ENCODE measurements at places on chromosomes 3 and 15.

DNA sequence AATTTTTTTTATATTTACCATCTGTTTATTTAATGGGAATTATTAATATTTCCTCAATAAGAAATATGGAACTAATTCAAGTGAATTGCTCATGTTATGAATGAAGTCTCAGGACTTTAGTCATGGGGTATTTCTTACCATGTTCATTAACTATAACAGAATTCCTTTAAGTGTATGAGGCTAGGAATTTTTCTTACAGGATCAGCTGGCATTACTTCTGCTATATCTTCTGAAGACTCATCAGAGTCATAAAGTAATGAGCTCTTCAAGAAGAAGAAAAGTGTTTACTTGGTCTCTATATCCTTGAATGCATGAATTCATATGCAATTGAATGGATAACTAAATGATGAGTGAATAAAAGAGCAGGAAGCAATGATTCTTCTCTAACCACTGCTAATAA lies 486.8 kb upstream of the THBS1 start:
- no peak for DNase-seq

- DNase-seq = no peak
Observed at GRCh38 chr3:4856136-4856535, 123.1 kb upstream of the BHLHE40 start.

DNA sequence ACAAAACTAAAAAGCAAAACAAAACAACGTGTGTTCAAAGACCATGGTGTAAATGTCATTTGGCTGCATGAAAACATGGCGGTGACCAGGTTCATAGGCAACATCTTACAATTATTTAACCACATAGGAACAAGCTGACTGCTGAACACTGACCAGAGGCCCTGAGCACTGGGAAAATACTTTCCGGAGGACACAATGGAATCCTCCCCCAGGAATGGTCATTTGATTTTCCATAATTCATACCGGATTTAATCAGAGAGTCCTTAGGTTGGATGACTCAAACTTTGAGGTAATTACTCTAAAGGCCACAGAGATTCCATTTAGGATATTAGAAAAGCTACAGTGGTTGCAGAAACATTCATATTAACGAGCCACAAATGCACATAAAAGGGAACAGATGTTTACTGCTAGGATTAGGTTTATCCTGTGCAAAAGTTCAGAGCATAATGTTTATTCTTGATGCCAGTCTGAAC lies 254.7 kb downstream of the NR1D2 start:
- DNase-seq = no peak

GRCh38 chr3:161395115-161396012 lies 24.0 kb upstream of the SPTSSB start:
- no peak for DNase-seq

GRCh38 chr3:21795152-21795837 lies 44.3 kb upstream of the ZNF385D start:
- no peak for DNase-seq

DNA sequence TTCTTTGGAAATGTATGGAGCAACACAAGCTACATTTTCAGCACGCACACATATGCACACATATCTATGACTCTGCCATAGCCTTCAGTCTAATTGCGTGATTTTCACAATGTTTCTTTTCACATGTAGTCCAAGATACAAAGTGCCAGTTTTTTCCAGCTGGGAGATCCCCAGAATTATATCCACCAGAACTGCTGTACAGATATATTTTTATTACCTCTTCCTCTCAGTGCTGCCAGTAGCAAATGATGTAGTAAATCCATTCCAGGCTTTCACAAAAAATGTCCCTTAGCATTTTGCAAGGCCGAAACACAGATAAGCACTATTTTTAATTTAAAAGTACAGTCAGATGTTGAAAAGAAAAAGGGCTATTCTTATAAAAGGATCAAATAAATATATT lies 719.8 kb upstream of the SEMA6D start:
- no peak for DNase-seq

DNA sequence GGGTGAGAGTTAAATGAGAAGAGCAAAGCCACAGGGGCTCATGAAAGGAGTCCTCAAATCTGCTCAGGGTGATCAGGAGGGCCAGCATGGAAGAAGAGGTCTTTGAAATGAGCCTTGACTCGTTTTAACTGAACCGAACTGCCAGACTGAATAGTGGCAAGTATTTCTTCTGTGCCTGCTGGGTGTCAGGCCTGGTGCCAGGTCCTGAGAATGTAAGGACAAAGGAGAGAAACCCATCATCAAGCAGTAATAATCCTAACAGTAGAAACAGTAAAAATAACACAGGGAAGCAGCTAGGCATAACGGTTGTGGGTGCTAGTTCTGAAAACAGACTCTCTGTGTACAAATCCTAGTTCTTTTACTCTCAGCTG lies 40.4 kb upstream of the SMAD3 start:
- no peak for DNase-seq

- DNase-seq = no peak
Observed at GRCh38 chr3:102159810-102160451, 274.9 kb upstream of the ZPLD1 start.

- no peak for DNase-seq
Observed at GRCh38 chr3:188240189-188240981, 86.4 kb downstream of the LPP start.

GRCh38 chr3:15456321-15456720 lies 28.9 kb downstream of the EAF1 start:
- DNase-seq = no peak

- DNase-seq = no peak
Observed at GRCh38 chr15:68177742-68178141, 27.4 kb downstream of the CALML4 start.

DNA sequence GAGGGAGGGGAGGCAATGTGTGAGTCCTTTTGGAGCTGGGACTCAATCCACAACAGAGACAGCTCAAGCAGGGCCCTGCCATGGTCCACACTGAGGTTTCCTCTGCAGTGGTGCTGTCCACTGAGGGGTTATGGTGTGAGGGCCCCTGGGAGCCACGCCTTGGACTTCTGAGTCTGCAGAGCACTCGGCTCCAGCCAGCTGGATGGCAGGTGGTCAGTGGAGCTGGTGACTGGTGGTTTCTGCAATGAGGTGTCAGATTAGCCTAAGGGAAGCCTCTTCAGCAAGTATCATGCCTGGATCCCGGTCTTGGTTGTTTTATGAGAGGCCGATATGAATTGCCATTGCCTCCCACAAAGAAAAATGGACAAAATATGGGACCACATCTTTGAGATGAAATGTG lies 21.7 kb downstream of the LSM3 start:
- DNase-seq = no peak

DNA sequence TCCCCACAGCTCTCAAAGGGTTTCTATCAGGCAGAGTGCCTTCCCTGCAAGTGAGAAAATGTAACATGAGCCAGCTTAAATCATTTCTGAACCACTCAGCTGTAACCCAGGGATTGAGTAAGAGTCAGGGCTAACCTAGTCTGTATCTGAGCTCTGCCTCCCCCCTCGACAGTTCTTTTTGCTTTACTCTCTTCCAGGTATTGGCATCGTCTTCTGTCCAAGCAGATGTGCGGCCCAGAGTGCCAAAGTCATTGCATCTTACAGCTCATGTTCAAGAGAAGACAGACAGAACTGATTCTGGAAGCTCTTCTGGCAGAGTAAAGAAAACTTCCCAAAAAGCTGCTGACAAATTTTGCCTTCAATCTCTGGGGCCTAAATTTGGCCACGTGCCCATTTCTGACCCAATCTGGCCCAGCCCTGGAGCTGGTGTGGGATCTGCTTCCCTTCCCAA lies 74.8 kb downstream of the ABHD5 start:
- DNase-seq = no peak

DNA sequence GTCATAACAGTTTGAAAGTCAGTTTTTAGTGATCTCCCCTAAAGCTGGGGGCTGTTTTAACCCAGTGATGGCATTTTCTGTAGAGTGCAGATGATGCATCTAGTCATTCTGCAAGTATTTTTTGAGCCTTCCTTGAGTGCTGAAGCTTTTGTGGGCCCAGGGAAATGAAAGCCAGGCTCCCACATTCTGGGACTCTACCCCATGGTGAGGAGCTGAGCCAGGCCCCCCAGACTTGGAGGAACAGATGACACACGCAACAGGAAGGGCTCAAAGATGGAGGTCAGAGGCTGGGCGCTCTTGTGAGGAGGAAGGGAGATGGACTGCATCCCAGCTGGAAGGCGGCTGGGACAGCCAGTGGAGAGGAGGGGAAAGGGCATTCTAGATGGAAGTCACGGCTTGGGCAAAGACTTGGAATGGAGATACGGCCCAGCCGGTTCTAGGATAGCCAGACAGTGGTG lies 40.8 kb downstream of the MRAS start:
- DNase-seq = no peak

- no peak for DNase-seq
Observed at GRCh38 chr3:12180631-12181030, 21.9 kb upstream of the TIMP4 start.

Measured in NCI-H1694 (cell line).